Kidney (tissue), 22 donors: ENCODE measurements at places on chromosomes 7 and 10. TPM values are rescaled to one million over a fixed set of nuclear protein-coding genes. Genes with fewer than 3 reads are reported as not detected.

The NPC1L1 gene
- 0.88 TPM for total RNA-seq

The CRYGN gene
- 0.22 TPM for total RNA-seq

The TFAM gene
- total RNA-seq: 35.0 TPM

The PON1 gene
- not detected for total RNA-seq

The OGDH gene
- total RNA-seq: 132 TPM

The OPN1SW gene
- total RNA-seq: not detected
